ENCODE measurements at places on chromosomes 3 and 15. TPM values are rescaled to one million over a fixed set of nuclear protein-coding genes. Genes with fewer than 3 reads are reported as not detected.
A peak's percentile ranks its signal among the peaks of the same experiment; 100 is the strongest.

DNA sequence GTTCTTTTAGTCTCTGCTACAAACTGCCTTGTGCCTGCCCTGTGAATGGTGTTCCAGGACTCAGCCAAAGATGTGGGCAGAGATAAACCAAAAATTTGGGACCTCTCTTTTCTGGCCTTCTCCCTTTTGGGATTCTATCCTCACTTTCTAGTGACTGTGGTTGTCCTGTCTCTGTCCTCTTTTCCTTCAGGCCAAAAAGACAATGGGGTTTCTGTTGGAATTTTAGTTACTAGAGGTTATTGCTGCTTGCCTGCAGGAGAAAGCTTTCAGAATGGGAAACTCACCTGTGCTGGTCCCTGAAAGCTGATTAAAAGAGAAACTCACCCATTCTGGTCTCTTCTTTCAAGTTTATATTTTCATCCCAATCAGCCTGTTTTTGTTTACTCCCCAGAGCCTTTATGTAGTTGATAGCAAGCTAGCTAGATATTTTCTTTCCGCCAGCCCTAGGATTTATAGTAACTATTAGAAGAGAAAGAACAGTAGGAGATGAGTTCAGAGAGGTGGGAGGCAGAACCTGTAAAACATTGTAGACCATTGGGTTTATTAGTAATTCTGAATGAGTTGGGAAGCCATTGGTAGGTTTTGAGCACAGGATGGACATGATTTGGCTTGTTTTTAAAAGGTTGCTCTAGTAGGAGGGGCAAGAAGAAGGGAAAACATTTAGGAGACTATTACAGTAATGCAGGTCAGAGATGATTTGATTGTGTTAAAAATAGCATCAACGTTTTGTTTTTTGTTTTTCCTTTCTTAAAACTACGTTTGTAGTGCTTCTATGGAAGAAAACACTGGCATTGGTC is 138.9 kb downstream of the TCF12 start:
- DNase-seq: no peak

DNA sequence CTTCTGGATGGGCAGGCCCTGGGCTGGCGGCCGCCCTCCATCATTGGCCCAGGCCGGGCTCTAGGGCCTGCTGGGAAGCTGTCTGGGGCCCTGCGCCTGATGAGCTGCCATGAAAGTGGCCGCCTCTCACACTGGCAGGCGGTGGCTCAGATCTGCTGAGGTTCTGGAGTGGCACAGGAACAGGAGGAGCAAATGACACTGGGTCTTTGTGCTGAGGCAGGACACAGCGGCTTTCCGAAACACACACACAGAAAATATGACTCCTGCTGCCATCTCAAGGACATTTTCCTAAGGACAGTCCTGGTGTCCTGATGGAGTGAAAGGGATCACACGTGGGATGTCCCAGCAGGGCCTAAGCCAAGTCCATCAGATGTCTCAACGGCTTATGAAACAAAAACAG is 103.5 kb downstream of the NUP210 start:
- DNase-seq: no peak

DNA sequence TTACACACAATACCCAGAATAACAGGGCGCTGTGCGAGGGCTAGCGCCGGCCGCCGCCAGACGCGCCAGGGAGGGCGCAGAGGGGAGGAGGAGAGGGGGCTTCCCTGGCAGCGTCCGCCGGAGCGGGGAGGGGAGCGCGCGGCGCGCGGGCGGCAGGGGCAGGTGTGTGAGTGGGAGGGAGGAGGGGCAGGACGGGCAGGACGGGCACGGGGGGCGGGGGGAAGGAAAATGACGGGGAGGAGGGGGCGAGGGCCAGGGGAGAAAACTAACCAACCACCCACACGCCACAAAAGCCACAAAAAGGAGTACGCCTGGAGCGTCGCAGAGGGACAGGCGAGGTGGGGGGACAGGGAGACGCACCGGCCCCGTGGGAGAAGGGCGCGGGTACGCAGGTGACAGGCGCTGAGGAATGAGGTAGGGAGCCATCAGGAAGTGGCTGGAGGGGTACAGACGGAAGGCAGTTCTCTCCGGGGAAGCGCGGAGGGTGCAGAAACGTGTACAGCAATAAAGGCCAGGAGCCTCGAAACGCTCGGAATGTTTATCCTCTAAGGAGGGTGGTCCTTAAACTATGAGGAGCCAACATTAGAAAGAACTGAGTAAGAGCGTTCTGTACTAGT is 610 bp upstream of the SATB1 start:
- no peak for DNase-seq

DNA sequence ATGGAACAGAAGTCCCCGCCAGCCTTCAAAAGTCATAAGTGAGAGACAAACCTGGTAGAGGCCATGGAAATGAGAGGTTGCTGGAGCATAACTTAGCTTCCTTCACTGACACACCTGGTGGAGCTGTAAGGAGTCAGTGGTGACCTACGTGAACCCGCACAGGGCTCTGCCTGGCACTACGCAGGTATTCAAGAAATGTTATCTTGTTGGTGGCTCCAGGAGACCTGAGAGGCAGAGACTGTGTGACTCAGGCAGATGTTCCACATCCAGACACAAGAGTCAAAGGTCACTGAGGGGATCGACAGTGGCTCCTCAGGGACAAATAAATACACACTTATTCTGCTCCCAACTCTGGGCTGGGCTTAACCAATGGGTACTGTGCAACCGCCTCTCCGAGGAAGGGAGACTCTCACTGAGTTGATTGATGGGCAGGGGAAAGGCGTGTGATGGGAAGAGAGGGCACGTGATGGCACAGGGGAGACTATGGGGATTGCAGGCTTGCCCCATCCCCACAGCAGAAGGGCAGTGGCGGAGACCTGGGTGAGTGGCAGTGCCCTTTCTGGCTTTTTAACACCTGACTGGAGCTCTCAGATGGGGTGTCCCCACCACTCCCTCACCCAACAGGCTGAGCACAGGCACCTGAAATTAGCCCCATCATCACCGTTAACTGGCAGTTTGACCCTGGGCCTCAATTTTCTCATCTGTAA is 111.7 kb upstream of the SMAD3 start:
- no peak for DNase-seq

- no peak for DNase-seq
These were observed 44.8 kb downstream of the KBTBD12 start for GRCh38 chr3:127959873-127960272.

GRCh38 chr3:72559385-72559784 is 288.9 kb downstream of the SHQ1 start:
- DNase-seq: no peak

DNA sequence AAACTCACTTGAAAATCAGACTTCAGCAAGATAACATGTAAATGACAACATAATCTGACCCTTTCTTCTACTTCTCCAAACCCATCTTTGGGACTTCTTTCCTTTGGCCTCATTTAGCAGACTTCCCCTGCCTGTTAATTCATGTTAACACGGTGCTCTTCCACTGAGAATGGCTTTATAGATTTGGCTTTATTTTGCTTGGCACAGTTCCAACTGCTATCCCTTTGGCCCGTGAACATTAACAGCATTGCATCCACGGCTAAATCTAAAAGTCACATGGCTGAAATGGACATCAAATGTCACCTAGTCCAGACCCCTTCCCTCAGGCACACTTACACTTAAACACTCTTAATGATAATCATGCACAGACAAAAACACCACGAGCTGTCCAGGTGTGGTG is 3.8 kb downstream of the ZMAT3 start:
- peak; percentile 10 for DNase-seq

DNA sequence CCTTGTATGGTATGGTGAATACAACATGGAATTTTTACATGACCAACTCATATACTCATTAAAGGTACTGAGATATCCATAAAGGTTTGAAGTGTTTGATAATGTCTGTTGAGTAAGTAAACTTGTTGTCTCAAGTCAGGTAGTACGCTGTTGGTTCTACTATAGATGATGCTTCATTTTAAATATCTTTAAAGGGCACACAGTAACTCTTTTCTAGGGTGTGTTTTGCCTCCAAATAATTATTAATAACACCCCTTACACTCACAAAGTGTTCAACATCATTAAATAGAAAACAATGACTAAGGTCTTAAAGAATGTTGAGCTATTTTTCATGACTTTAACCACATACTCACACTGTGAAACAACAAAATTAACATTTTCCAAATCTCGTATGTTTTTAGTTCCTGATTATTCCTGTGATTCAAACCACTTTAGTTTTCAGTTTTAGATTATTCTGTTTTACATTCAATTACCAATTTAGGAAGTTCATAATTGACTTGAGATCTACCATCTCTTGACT is 220.0 kb upstream of the NANOGP8 start:
- DNase-seq: no peak

DNA sequence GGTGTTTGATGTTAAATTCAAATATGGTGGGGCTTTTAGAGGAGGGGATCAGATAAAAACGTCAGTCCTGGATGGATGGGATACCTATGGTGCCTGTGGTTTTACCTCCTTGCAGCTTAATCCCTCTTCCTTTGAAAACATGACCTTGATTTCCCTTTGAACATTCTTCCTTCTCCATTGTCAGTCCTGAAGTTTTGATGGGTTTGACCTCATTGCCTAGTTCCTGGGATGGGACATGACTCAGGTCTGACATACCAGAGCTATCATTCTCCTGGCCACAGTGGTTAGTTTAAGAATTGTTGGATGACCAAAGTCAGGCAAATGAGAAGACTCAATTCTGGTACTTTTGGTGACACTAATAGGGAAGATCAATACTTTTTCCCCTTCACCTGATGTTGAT is 87.2 kb downstream of the PRICKLE2 start:
- no peak for DNase-seq

GRCh38 chr15:64456634-64457108 is 3.7 kb upstream of the ZNF609 start:
- peak; percentile 31 for DNase-seq

DNA sequence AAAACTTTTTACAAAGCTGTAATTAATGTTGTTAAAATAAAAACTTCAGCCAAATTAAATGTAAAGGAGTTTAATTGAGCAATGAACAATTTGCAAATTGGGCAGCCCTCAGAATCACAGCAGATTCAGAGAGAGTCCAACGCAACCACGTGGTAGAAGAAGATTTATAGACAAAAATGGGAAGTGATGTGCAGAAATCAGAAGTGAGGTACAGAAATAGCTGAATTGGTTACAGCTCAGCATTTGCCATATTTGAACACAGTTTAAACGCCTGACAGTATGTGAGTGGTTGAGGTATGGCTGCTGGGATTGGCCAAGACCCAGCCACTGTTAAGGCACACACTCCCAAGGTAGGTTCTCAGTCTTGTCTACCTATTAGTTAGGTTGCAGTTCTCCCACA is 14.4 kb upstream of the PLA2G4D start:
- no peak for DNase-seq

GRCh38 chr3:105662306-105662705 is 206.5 kb downstream of the CBLB start:
- DNase-seq: peak; percentile 30

GRCh38 chr15:70956201-70956995 is 63.8 kb downstream of the LRRC49 start:
- DNase-seq: peak; percentile 62

DNA sequence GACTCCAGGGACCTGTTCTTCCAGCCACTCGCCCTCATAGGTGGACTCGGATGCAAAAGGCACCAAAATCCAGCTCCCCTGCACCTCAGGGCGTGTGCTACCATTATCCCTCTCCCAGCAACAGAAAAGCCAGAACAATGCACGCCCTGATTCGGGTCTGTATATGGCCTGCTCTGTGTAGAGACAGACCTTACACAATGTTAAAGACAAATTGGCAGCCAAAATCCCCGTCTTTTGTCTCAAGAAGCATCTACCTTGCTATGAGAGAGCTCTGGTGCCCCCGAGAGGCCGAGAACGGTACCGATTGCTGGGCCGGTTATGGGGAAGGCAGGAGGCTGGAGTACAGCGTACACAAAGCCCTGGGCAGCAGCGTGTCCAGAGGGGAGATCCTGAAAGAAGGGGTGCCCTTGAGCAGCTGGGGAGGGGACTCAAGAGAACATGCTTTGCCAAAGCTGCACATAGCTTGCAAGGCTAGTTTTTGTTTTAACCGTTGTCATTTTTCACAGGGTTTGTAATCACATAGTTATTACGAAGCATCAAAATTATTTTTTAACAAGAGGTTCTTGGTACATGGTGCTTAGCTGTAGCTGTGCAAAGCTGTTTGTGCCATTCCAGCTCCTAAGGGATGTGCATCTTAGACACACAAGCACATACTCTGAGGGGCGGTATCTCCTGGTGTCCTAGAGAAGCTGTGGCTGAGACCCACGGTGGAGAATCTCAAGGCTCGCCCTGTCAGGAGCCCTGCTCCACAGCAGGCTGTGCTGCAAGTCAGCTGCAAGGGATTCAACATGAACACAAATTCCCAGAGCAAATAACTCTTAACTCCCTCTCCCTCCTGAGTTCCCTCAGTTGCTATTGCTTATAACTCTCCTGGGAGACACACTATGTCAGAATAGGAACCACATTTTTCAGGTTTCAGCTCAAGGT is 461.5 kb upstream of the PPP2R3A start:
- peak; percentile 79 for DNase-seq

DNA sequence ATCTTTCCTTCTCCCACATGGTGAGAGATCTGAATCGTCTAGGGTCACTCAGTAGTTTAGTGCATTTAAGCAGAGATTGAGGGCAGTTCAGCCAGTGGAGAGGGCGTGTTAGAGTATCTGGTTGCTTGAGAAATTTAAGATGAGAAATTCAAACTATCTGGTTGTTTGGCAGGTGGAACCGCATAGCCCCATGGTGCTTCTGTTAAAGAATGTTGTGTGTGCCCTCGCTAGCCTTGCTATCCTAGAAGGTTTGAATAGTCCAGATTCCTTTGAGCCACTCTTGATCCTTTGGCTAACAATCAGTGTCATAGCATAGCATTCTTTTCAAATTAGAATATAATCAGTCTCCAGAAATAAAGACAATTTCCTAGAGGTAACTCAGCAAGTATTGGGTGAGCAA is 32.1 kb downstream of the ABHD17C start:
- no peak for DNase-seq

- DNase-seq: no peak
These were observed 76.0 kb upstream of the LIMD1 start for GRCh38 chr3:45518376-45519135.

GRCh38 chr3:6567241-6567640 is 293.7 kb upstream of the GRM7 start:
- no peak for DNase-seq

DNA sequence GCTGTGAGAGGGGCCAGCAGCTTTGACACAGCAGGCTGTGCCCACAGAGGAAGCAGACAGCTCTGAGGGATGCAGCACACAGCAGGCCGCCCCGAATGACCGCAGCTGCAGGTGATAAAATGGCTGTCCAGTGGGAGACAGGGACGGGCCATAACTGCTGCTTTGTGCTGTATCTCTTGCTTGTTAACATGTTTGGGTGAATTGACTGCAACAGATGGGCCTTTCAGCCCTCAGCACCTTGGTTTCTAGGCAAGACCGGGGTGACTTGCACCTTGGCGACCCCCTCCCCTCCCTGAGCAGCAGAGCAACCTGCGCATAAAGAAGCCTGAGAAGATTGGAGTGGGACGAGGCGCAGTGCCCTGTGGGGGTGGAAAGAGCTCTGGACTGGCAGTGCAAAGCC is 36.6 kb upstream of the CLK3 start:
- no peak for DNase-seq

GRCh38 chr3:43689166-43689565 is 1.6 kb upstream of the ABHD5 start:
- DNase-seq: no peak

GRCh38 chr15:85456798-85457197 is 76.4 kb downstream of the AKAP13 start:
- DNase-seq: no peak

GRCh38 chr15:60358935-60359682 is 38.7 kb downstream of the ANXA2 start:
- DNase-seq: peak; percentile 85

- DNase-seq: no peak
These were observed 32.2 kb upstream of the BCL6 start for GRCh38 chr3:187777331-187777941.

Gene AADACL2
- total RNA-seq: not detected

Gene KCNH8
- not detected for total RNA-seq

Gene ULK3
- 17.7 TPM for total RNA-seq

Gene PTPRG
- total RNA-seq: 27.6 TPM

Gene TRAT1
- not detected for total RNA-seq

Gene RBP2
- not detected for total RNA-seq

Measured in fibroblast of the aortic adventitia (primary cell).